NCI-H1694 (cell line): ENCODE measurements at places on chromosomes 5 and 9.

GRCh38 chr9:69759021-69759420 is 790 bp downstream of the PTAR1 start:
- no peak for DNase-seq

DNA sequence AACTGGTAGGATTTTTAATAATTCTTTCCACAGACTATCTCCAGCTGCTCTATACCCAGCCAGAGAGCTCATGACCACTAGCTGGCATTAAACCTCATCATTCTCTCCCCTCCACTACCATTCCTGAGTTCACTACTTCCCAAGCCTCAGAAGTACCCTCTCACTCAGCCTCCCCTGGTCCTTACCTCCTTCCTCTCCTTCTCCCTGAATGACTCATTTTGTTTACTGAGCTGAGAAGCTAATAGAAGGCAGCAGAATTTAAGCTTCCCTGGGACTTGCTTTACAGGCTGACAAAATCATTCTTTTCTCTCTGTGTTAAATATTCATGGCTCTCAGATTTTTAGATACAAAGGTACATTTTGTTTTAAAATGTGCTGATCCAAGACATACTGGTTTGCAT is 305.4 kb downstream of the TLR4 start:
- DNase-seq: no peak

GRCh38 chr5:96871027-96871399 is 5.3 kb upstream of the ERAP2 start:
- DNase-seq: no peak

GRCh38 chr9:111300140-111300735 is 29.8 kb downstream of the OR2K2 start:
- no peak for DNase-seq

DNA sequence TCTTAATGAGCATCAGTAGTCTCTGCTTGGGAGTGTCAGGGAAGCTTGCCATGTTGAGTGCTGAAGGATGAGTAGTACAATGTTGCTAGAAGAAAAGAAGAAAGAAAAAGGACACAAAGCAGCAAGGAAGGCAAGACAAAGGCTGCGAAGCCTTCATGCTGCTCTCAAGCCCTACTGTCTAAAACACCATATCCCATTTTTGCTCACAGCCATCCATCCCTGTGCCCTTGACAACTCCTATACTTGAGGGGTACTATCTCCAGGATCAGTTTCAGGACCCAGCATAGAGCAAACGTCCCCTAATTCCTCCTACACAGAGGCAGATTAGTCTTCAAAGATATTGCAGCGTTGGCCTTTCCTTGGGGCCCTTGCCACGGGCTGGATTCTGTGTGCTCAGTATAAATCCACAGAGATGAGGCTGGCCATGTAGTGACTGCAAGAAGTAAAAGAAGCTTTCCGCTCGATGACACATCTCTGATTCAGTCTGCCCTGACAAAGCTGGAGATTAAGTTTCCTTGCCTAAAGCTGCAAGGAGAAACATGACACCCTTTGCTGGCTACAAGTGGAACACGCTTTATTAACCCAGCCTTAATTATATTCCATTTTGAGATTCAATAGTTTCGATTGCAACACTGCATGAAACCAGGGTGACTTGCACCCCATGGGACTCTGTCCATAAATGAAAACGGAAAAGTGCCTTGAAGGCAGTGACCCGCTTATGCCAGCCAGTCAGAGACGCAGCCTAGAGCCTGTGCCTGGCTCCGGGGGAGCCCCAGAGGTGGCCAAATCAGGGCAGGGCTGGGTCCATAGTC is 304.6 kb downstream of the ACTL7B start:
- DNase-seq: no peak

DNA sequence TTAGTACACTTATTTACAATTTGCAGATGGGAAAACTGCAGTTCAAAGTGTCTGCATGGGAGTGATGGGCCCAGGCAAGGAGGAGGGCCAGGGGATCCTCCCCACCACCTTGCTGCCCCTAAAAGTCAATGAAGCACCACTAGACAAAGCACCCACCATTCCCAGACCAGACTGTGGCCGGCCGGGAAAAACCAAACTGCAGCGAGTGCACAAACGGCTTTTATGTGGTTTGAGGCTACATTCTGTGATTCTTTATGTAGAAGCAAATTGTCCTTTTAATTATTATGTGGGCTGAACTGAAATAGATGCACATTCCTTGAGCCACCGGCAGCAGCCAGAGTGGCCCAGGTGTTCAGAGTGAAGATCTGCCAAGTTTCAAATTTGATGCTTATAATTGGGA is 585.3 kb upstream of the KLF4 start:
- DNase-seq: no peak

DNA sequence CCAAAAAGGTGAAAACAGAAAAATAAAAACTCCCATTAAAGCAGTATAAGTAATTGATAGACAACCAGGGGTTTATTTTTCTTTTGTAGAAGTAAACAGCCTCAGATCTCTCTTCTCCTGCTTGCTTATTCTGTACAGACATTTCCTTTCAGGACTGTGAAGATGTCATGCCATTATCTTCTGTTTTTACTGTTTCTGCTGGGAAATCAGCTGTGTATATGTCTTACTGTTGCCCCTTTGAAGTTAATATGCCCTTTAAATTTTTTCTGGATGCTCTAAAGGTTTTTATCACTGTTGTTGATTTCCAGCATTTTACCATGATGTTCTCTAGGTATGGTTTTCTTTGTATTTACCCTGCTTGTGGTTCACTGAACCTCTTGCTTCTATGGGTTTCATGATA is 199.5 kb downstream of the NXNL2 start:
- no peak for DNase-seq

GRCh38 chr5:98519571-98519970 is 253.9 kb upstream of the RGMB start:
- no peak for DNase-seq

- no peak for DNase-seq
These were observed 18.1 kb downstream of the OTP start for GRCh38 chr5:77620405-77620804.

DNA sequence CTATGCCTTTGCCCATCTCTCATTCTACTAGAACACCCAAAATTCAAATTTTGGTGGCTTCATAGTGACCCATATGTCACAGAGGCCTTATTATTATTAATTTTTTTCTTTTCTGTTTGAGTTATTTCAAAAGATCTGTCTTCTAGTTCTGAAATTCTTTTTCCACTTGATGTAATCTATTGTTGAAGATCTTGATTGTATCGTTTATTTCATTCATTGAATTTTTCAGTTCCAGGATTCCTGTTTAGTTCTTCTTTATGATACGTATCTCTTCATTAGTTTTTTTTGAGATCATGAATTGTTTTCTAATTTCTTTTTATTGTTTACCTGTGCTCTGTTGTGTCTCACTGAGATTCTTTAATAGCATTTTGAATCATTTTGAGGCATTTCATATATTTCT is 24.6 kb upstream of the APBA1 start:
- DNase-seq: no peak

DNA sequence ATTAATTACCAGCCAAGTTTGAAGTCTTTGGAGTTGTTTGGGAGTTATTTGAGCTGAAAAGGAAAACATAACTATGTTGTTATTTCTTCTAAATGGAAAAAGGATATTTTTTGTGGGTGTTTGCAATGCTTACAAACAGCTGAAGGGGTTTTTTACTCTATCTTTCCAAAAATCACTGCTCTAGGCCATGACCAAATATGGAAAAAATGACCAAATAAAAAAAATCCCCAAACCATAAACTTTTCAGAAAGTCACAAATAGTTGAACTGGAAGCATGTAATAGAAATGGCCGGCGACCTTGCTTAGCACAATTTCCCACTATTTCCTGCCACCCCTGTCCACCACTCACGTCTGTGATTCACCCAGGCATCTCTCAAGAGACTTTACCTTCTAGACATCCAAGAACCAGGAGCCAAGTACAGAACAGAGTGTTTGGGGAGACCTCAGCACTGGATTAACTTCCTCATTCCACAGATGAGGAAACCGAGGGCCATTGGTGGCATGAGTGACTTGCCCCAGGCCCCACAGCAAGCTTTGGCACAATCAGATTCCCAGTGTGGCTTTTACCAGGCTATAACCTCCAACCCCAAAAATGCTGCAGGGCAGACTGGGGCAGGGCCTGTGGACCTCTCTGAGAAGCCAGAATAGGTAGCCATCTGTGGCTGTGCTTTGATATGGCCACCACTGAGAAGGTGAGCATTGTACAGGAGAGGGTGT is 84.5 kb downstream of the NRG2 start:
- DNase-seq: no peak

GRCh38 chr5:178507151-178507932 is 82.9 kb downstream of the COL23A1 start:
- DNase-seq: no peak

DNA sequence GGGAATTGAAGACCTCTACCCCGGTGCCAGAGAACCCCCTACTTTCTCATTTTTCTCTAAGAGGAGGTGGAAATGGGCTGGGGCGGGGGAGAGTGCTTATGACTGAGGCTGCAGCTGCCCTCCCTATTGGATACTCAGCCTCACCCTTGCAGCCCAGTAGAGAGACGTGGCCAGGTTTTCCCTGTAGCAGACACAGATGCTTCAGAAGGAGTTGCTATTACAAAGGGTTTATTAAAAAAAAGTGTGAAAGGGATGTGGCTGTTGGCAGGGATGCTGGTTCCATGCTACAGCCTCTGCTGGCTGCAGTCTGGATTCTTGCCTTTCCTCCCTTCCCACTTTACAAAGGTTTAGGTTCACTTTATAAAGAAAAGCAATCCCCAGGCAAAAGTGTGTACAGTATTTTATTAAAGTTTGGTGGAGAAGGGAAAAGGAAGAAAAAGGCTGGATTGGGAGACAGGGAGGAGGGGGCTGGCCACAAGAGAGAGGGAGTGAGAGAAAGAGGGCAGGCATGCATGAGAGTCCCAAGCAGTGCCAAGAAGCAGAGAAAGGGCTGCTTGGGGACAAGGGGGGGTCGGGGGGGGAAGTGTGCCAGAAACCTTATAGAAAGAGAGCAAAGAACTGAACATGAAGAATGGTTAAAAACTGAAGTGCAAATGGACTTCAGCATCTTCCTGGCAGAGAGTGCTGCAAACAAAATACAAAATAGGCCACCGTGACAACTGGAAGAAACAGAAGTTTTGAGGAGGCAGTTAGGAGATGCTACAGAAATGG is 29.5 kb upstream of the NFIB start:
- DNase-seq: no peak

DNA sequence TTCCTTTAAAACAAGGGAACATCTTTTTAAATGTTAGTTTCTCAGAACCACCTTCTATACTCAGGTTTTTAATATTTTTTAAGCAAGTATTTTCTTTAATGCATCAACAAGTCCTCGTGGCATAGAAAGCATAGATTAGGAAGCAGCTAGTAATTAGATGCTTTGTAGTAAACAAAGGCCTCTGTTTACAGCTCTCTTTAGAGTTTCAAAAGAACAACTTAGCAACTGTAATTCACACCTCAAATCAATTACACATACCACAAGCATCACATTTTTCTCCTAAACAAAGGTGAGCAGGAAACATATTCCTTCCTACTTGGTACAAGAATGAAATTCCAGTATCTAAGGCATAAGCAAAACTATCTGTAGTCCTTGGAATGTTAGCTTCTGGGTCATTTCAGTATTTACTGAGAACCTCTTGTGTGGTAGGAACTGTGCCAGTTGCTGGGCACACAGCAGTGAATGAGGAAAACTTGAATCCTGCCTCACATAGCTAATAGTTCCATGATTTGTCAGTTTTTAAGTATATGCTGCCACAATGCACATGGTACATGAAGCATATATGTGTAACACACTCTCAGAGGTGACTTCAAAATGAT is 249.1 kb downstream of the CEMIP2 start:
- no peak for DNase-seq

DNA sequence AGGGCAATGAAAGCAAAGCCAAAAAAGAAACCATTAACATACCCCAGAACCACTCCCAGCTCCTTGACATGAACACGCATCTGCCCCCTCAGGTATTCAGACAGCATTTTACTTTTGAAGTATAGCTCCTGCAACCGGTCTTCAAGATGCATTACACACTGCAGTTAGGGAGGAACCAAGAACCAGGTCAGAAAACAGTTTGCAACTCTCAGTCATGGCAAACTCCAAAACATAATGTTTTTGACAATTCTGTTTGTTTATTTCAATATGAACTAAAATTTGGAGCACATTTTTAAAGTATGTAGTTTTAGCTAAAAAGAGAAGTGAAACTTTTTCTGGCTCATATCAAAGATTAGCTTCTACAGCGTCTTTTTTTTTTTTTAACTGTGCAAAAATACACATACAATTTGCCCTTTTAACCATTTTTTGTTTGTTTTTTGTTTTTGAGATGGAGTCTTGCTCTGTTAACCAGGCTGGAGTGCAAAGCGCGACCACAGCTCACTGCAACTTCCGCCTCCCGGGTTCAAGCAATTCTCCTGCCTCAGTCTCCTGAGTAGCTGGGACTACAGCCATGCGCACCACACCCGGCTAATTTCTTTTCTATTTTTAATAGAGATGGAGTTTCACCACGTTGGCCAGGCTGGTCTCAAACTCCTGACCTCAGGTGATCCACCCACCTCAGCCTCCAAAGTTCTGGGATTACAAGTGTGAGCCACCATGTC is 12.2 kb upstream of the RAPGEF6 start:
- no peak for DNase-seq

DNA sequence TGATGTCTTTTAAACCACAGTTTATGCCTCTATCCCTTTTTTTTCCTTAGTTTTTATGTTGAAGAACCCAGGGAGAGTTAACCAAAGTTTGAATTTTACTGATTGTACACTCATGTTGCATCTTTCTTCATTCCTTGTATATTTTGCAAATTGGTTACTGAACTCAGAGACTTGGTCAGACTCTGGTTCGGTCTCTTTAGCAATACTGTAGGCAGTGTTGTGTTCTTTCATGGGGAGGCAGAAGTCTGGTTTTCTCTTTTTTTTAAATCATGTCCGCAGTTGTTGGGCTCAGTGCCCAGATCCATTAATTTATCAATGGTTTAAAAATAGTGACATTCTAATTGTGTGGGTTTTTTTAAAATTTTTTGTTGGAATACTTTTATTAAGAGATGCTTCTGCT is 23.4 kb downstream of the UBE2R2 start:
- DNase-seq: no peak

DNA sequence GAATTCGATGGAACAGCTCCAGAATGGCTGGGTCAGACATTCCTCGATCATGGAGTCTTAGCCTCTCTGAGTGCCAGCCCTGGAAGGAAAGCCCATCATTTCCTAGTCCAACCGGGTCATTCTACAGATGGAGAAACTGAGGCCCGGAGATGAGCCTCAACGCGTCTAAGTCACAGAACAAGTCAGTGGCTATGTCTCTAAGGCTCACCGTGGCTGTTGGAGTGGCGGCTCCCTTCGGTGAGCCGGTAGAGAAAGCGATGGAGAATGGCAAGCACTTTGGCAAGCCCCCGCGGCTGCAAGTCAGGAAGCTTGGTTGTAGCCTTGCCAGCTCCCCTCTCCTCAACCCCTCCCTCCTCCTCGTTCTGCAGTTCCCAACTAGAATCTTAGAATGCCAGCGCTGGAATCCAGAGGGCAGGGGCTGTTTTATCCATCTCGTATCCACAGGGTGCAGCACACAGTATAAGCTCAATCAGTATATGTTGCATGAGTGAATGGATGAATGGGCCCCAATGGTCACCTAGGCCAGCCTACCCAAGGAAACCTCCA is 438 bp upstream of the ARSI start:
- no peak for DNase-seq
